ENCODE measurements at places on chromosomes 1 and 21. TPM values are rescaled to one million over a fixed set of nuclear protein-coding genes. Genes with fewer than 3 reads are reported as not detected.

The OR2T2 gene
- not detected for total RNA-seq

GRCh38 chr1:76625886-76626678 is 241.2 kb upstream of the ST6GALNAC5 start:
- no peak overlapping the region for H3K4me3 ChIP-seq
- DNase-seq, result peak; percentile 5
- no peaks in the 10 kb centered on the region for H3K27me3 ChIP-seq
- H3K4me1 ChIP-seq, result peaks cover 26% of the 10 kb centered on the region

The SHE gene
- not detected for total RNA-seq

GRCh38 chr1:39969531-39970270 is 14.8 kb downstream of the MFSD2A start:
- no peaks in the 10 kb centered on the region for H3K27me3 ChIP-seq
- H3K27ac ChIP-seq, result no peak overlapping the region
- H3K4me1 ChIP-seq, result no peaks in the 10 kb centered on the region
- H3K4me3 ChIP-seq, result no peak overlapping the region
- no peaks in the 10 kb centered on the region for H3K36me3 ChIP-seq

The RHEX gene
- total RNA-seq, result not detected

The UBAP2L gene
- total RNA-seq, result 135 TPM

DNA sequence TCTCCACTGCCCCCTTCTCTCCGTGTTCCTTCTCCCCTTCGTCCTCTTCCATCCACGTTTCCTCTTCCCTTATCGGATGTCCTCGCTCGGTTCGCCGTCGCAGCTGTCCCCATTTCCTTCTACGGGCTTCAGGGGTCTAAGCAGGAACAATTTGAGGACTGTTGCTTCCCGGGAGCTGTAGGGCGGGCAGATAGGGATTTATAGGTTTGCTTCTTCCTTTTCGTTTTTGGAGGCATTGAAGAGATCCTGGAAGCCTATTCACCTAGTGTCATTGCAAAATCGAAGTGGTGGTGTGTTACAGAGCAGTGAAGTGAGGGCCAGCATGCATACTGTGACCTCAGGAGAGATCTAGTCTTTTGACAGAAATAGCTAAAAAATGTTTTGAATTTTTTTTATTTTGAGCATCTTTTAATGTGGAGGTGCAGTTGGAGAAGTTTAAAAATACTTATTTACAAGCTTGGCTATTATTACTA is 897 bp downstream of the ZYG11B start:
- H3K4me3 ChIP-seq, result peak overlapping the region; percentile 80
- H3K27me3 ChIP-seq, result no peaks in the 10 kb centered on the region
- H3K27ac ChIP-seq, result no peak overlapping the region
- peak; percentile 18 for DNase-seq

DNA sequence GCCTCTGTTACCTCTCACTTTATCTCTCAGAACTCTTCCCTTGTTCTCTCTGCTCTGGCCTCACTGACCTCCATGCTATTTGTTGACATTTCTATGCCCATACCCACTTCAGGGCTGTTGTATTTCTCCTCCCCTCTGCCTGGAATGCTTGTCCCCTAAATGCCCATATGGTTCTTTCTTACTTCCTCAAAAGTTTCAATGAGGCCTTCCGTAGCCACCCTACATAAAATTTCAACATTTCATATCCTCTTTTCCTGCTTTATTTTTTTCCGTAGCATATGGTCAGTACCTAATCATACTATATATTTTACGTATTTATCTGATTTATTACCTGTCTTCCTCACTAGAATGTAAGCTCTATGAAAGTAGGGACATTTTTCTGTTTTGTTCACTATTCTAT is 47.1 kb upstream of the ZYG11A start:
- no peak overlapping the region for H3K4me3 ChIP-seq
- H3K27ac ChIP-seq, result no peak overlapping the region
- H3K27me3 ChIP-seq, result no peaks in the 10 kb centered on the region
- H3K36me3 ChIP-seq, result peaks cover 5% of the 10 kb centered on the region
- no peak for DNase-seq

DNA sequence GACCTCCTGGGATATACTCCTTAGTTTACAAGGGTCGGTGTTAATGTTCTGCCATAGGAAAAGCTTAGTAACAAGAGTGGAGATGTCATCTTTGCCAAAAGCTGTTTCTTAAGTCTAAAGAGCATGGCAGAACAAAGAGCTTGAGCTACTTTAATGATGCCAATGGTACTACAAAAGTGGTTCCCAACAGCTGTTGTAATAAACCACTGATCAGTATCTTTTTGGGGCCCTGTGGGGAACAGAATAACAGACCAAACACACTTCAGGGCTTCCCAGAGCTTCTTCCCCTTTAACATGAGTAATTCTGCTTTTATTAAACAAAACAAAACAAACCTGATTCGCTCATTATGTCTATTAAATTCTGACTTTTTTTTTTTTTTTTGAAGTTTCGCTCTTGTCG is 116.3 kb downstream of the NCAM2 start:
- no peak for DNase-seq
- H3K27me3 ChIP-seq, result no peaks in the 10 kb centered on the region
- H3K36me3 ChIP-seq, result no peaks in the 10 kb centered on the region
- no peak overlapping the region for H3K27ac ChIP-seq
- peaks cover 6% of the 10 kb centered on the region for H3K4me1 ChIP-seq
- no peak overlapping the region for H3K4me3 ChIP-seq

DNA sequence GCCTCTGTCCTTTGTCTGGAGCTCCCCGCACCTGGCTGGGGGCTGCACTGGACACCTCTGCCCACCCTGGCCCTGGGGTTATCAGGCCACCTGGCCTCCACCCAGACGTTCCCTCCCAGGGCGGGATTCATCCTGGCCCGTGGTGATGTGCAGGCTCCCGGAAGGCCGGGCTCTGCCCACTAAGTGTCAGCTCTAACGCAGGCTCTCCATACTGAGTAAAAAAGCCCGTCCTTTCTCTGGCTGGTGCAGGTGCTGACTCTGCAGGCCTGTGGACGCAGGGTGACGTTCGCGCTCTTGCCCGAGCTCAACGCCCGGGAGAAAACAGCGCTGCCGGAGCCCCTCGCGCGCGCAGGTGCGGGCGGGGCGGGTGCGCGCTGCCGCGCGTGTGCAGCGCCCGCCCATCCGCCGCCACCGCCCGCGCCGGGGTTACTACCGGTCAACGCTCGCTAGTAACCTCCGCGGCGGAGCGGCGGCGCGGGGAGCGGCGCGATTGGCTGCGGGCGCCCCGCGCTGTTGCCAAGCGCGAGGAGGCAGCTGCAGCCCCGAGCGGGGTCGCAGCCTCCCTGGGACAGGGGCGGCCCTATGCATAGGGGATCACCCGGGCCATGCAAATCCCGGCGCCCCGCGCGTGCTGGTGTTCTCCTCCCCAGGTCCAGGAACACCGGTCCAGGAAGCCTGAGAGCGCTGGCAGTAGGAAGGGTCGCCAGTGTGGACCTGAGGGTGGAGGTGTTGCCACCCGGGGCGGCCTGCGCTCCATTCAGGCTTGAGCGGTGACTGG is 15.7 kb downstream of the ABCG1 start:
- peak; percentile 95 for DNase-seq
- H3K36me3 ChIP-seq, result no peaks in the 10 kb centered on the region
- peak overlapping the region; percentile 66 for H3K27ac ChIP-seq
- peaks cover 22% of the 10 kb centered on the region for H3K27me3 ChIP-seq
- peaks cover 67% of the 10 kb centered on the region for H3K4me1 ChIP-seq

The OR2T11 gene
- total RNA-seq, result not detected

- H3K27ac ChIP-seq, result no peak overlapping the region
- H3K27me3 ChIP-seq, result no peaks in the 10 kb centered on the region
- peaks cover 30% of the 10 kb centered on the region for H3K4me1 ChIP-seq
- H3K4me3 ChIP-seq, result no peak overlapping the region
- no peaks in the 10 kb centered on the region for H3K36me3 ChIP-seq
These were observed 74.5 kb downstream of the ITPKB start for GRCh38 chr1:226664413-226665101.

DNA sequence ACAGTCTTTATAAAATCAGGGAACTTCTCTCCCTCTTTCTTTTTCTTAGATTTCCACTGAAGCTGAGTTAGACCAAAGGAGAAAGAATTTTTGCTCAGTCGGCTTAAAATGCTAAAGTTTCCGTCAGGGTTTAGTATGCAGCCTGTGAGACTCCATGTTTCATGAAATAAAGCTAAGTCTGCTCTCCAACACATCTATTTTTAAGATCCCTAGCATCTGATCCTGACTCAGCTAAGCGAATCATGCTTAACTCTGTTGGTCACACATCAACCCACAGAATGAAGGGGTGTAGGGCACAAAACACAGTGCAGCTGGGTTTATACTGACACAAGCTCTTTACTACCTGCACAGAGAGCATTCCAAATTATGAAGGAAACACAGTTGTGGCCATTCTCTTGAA is 102.4 kb upstream of the ZNF281 start:
- H3K4me1 ChIP-seq, result no peaks in the 10 kb centered on the region
- H3K27me3 ChIP-seq, result no peaks in the 10 kb centered on the region
- H3K27ac ChIP-seq, result no peak overlapping the region
- no peak overlapping the region for H3K4me3 ChIP-seq
- no peaks in the 10 kb centered on the region for H3K36me3 ChIP-seq

DNA sequence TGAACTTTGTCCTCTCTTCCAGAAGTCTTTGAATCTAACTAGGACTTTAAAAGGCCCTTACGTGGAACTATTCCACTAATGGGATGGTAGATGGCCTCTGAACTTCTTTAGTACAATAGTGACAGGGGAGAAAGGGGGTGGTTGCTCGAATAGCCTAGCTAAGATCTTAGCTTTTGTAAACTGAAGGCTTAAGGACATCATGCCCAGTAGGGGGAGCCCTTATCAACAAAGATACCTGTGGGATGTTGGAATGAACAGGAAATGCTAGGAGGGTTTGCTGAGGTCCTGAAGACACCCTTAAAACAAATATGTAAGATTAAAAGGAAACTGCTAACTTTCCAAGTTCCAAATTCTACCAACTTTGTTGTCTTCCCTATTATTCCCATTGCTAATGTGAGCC is 33.2 kb downstream of the NHLH2 start:
- no peak overlapping the region for H3K4me3 ChIP-seq
- H3K4me1 ChIP-seq, result no peaks in the 10 kb centered on the region
- H3K36me3 ChIP-seq, result no peaks in the 10 kb centered on the region
- DNase-seq, result peak; percentile 88
- H3K27me3 ChIP-seq, result no peaks in the 10 kb centered on the region

- no peak overlapping the region for H3K27ac ChIP-seq
- DNase-seq, result peak; percentile 84
- H3K36me3 ChIP-seq, result no peaks in the 10 kb centered on the region
These were observed 547.9 kb upstream of the TMPRSS15 start for GRCh38 chr21:18951271-18952038.

- no peak overlapping the region for H3K4me3 ChIP-seq
- DNase-seq, result peak; percentile 62
- H3K27ac ChIP-seq, result no peak overlapping the region
- H3K4me1 ChIP-seq, result peaks cover 21% of the 10 kb centered on the region
- no peaks in the 10 kb centered on the region for H3K27me3 ChIP-seq
These were observed 22.9 kb downstream of the TCP10L start for GRCh38 chr21:32562426-32562825.

GRCh38 chr1:41611932-41612450 is 127.5 kb upstream of the EDN2 start:
- H3K4me1 ChIP-seq, result no peaks in the 10 kb centered on the region
- no peak overlapping the region for H3K4me3 ChIP-seq

- H3K27ac ChIP-seq, result no peak overlapping the region
- no peaks in the 10 kb centered on the region for H3K36me3 ChIP-seq
- DNase-seq, result no peak
- H3K4me3 ChIP-seq, result no peak overlapping the region
- no peaks in the 10 kb centered on the region for H3K27me3 ChIP-seq
These were observed 39.5 kb upstream of the ST6GALNAC3 start for GRCh38 chr1:76035053-76035452.

The SERTAD4 gene
- total RNA-seq, result 2.5 TPM

DNA sequence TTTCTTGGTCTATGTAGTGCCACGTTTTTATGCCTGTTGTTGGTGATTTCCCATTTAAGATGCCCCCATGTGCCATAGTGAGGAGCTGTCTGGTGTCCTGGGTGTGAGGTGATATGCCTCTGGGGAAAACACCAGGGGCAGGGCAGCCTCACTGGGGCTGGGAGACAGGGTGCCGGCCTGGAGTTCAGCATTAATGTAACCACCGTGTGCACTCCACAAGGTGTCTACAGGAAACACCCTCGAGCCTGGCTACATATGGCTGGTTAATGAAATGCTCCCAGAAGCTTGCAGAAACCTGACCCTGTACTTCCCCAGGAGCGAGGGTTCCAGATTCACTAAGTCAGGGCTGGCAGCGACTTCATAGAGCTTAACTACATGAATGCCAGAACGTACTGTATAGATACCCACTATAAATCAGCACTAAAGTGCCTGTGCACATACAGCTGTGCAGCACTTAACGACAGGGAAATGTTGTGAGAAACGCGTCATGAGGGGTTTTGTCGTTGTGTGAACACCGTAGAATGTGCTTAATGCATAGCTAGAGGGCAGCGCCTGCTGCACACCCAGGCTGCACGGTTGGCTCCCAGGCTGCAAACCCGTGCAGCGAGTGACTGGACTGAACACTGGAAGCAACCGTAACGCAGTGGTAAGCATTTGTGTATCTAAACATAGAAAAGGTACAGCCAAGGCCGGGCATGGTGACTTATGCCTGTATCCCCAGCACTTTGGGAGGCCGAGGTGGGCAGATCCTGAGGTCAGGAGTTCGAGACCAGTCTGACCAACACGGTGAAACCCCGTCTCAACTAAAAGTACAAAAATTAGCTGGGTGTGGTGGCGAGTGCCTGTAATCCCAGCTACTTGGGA is 10.4 kb downstream of the TFF2 start:
- no peak for DNase-seq
- H3K27ac ChIP-seq, result no peak overlapping the region
- no peaks in the 10 kb centered on the region for H3K27me3 ChIP-seq
- H3K4me3 ChIP-seq, result no peak overlapping the region
- peaks cover 15% of the 10 kb centered on the region for H3K4me1 ChIP-seq

GRCh38 chr1:185936641-185937040 is 202.4 kb downstream of the HMCN1 start:
- H3K27ac ChIP-seq, result no peak overlapping the region
- H3K36me3 ChIP-seq, result no peaks in the 10 kb centered on the region
- no peak overlapping the region for H3K4me3 ChIP-seq
- H3K27me3 ChIP-seq, result no peaks in the 10 kb centered on the region
- DNase-seq, result no peak

The TCHHL1 gene
- not detected for total RNA-seq

DNA sequence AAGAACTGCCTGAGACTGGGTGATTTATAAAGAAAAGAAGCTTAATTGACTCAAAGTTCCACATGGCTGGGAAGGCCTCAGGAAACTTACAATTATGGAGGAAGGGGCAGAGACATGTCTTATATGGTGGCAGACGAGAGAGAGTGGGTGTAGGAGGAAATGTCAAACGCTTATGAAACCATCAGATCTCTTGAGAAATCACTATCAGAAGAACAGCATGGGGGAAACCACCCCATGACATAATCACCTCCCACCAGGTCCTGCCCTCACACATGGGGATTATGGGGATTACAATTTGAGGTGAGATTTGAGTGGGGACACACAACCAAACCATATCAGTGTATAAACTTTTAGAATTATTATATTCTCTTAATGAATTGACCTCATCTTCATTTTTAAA is 335.9 kb upstream of the DPYD start:
- H3K36me3 ChIP-seq, result no peaks in the 10 kb centered on the region
- no peaks in the 10 kb centered on the region for H3K27me3 ChIP-seq
- no peaks in the 10 kb centered on the region for H3K4me1 ChIP-seq
- H3K4me3 ChIP-seq, result no peak overlapping the region

GRCh38 chr1:181777286-181777685 is 284.2 kb downstream of the ZNF648 start:
- no peak for DNase-seq
- H3K27ac ChIP-seq, result no peak overlapping the region
- H3K4me1 ChIP-seq, result peaks cover 11% of the 10 kb centered on the region
- H3K27me3 ChIP-seq, result no peaks in the 10 kb centered on the region
- H3K36me3 ChIP-seq, result no peaks in the 10 kb centered on the region

The DCST2 gene
- 2.0 TPM for total RNA-seq

GRCh38 chr1:109640285-109640865 is 15.5 kb upstream of the GSTM4 start:
- peaks cover 8% of the 10 kb centered on the region for H3K27me3 ChIP-seq
- no peak overlapping the region for H3K27ac ChIP-seq
- H3K4me3 ChIP-seq, result no peak overlapping the region
- peaks cover 17% of the 10 kb centered on the region for H3K4me1 ChIP-seq
- DNase-seq, result peak; percentile 79
